Activated CD4-positive, alpha-beta T cell treated with anti-CD3 and anti-CD28 coated beads, Interleukin-2, amount 50 U/mL, for 1 hour (primary cell): ENCODE measurements at places on chromosomes 3 and 15.

DNA sequence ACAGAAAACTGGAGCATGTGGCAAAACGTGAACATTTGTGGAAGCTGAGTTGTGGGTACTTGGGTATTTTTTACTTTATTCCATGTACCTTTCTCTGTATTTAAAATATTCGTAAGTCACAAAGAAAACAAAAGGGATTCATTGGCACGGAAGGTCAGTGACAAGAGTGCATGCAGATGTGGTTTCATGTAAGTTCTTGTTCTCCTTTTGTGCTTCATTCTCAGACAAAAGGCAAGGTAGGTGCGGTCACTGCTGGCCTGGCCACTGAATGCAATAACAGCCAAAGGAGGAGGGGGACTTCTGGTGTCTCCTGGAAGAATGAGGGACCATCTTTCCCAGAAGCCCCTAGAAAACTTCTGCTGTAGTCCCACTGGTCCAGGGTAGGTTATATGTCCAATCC, 200.0 kb upstream of the TOPAZ1 start:
- no peak for DNase-seq

DNA sequence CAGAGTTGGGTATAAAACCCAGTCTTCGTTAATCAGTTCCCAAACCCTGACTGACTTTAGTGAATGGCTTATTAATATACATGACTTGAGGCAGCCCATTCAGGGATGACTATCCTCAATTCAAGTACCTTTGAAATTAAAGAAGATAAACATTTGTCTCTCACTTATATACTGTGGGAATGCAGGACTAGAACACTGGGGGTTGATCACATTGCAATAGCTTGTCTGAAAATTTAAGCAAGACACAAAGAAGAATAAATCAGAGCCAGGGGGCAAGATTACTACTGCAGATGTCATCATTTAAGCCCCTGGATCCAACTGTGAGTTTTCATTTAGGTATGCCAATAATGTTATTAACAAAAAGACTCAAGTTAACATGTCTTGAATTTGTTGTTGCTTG, 647.7 kb downstream of the ZPLD1 start:
- no peak for DNase-seq

DNA sequence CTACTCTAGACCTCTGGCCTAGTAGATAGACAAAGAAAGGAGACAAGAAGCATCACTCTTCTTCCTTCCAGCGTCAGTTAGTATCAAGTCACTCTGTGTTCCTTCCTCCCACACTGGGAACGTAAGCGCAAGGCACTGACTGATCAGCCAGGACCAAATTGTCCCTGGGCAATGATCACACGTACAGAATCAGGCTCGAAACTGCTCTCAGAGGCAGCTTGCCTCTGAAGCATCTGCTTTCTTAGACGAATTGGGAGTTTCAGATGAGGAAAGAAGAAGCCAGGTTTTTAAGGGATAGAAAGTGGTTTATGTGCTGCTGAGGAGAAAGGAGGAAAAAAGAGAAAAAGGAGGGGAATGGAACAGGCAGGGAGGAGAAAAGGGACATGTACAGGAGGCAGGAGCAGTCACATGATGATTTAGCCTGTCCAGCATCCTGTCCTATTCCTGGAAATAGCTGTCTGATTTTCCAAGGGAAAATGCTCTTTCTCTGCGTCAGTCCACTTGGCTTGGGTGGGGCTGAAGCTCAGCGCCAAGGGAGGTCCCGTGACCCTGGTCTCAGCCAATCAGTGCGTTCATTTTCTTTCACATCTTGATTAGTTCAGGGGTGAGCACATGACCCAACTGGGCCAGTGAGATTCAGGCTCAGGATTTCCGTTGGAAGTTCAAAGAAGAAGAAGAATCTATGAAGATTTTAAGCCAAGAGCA, 102.0 kb upstream of the PRICKLE2 start:
- no peak for DNase-seq

DNA sequence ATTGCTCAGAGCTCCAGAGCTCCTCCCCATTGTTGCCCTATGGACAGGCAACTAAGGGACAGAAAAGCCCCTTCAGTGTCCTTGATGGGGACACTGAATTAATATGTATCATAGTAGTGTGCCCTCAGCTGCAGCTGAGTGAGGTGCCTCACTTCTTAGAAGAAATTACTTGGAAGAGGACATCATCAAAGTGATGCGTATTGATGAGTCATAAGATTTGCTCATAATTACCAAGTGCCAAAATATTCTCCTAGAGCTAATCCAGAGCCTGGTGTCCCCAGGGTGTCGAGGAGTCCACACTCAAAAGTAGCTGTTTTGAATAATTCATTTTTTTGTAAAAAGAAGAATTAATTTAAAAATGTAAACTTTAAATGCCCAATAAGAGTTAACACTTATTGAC, 200.7 kb upstream of the SEMA6D start:
- DNase-seq, result no peak

- DNase-seq, result no peak
Observed at GRCh38 chr3:115324056-115324455, 177.0 kb upstream of the ZBTB20 start.

- DNase-seq, result no peak
Observed at GRCh38 chr15:59200560-59200959, 6.1 kb upstream of the LDHAL6B start.

- no peak for DNase-seq
Observed at GRCh38 chr15:44289259-44289790, 806 bp downstream of the GOLM2 start.

GRCh38 chr3:119529883-119530282, 29.5 kb downstream of the CD80 start:
- no peak for DNase-seq

- DNase-seq, result no peak
Observed at GRCh38 chr15:65066635-65067316, 1.0 kb downstream of the RASL12 start.

DNA sequence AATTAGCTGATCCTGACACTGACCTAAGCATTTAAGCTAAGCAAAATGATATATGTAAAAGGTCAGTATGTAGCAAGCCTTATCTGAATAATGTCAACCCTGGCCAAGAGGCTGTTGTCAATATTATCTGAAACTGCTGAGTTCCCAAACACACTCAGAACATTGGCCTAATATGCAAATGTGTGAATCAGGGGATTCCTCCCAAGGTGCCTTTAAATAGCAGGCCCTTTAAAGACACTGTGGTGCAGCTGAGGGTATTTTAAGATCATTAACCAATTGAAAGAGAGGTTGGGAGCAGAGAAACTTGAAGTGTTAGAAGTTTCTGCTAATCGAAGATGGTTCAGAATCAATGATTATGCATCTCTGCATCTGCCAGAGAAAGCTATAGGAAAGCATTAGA, 207.0 kb downstream of the NTRK3 start:
- DNase-seq, result no peak

- DNase-seq, result no peak
Observed at GRCh38 chr3:40045051-40045450, 235.6 kb downstream of the MYRIP start.

DNA sequence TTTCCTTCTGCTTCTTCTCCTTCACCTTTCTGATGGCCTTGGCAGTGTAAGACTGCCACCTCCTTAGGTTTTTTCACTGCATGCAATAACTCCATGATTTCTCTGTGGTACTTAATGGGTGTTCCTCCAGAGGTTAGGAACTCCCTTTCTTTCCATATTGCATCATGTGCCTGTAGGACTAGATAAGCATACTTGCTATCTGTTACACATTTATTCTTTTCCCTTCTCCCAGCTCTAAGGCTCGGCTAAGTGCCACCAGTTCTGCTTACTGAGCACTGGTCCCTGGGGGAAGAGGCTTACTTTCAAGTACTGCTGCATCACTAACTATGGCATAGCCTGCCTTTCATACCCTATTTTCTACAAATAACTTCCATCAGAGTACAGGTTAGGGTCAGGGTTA, 351.8 kb downstream of the OTOL1 start:
- DNase-seq, result no peak

GRCh38 chr15:74653426-74654102, 37.9 kb downstream of the CLK3 start:
- no peak for DNase-seq
